NCI-H187 treated with DMSO at 0.1 percent for 48 hours (cell line): ENCODE measurements at places on chromosomes 5 and 9.

GRCh38 chr9:99412606-99413005 is 190.5 kb downstream of the SEC61B start:
- no peak for DNase-seq

DNA sequence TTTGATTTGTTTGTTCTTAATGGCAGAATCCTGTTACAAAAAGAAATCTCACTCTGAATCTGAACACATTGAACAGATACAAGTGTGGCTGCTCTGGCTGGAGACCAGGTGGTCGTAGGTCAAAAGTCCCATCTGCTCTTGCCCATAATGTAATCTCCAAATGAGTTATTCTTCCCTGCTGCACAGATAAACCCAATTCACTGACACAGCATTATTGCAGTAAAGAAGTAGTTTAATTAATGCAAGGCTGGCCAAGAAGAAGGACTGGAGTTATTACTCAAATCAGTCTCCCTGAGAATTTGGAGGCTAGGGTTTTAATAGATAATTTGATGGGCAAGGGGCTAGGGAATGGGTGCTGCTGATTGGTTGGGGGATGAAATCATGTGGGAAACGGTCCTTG is 52.6 kb downstream of the PUM3 start:
- no peak for DNase-seq

DNA sequence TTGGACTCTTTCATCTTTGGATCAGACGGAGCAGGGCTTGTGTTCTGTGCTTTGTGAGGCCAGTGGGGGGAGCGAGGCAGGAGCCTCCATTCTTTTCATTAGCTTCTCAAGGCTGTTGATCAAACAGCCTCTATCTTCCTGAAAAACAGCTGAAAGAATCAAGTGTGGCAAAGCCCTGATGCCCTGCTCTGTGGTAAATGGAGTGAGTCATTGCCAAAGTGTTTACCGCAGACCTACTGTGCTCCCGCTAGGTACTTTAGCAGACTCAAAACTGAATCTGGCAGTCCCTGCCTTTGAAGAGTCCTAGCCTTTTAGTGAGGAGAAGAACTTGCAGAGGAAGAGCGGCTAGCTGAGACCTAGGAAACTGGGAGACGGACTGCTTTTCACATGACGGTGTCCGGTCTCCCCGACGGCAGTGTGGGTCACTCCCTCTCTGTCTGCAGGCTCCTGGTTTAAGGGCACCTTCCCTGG is 3.3 kb downstream of the ANKRD33B start:
- no peak for DNase-seq

GRCh38 chr5:150263375-150263775 is 26.2 kb downstream of the CAMK2A start:
- DNase-seq: no peak

DNA sequence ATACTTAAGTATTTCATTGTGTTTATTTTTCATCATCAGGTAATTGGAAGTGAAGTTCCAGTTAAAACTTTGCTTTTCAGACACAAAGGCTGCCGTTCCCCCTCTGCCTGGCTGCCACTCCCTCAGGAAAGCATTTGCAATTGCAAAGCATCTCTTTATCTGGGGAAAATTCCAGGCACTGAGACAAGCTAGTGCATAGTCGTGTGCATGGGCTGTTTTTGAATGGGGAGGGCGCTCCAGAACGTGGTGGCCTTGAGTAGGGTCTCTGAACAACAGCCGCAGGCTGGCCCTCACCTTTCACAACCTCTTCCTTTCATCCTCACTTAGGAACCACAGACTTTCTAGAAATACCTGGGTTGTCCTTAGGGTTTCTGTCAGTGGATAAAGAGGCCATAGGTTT is 285.1 kb upstream of the ADAMTS16 start:
- no peak for DNase-seq

DNA sequence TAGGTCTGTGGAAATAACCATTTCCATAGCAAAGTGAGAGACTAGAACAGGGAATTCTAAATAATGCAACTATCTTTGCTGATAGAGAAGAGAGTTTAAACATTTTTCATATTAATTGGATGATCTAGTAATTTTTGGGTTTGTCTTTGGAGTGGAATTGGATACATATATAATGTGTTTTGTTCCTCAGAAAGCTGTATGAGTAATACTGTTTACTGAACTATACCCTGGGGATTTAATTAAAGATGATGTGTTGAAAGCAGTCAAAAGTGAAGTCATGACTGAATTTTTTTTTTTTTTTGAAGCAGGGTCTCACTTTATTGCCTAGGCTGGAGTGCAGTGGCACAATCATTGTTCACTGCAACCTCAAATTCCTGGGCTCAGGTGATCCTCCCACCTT is 17.9 kb downstream of the FER start:
- no peak for DNase-seq

DNA sequence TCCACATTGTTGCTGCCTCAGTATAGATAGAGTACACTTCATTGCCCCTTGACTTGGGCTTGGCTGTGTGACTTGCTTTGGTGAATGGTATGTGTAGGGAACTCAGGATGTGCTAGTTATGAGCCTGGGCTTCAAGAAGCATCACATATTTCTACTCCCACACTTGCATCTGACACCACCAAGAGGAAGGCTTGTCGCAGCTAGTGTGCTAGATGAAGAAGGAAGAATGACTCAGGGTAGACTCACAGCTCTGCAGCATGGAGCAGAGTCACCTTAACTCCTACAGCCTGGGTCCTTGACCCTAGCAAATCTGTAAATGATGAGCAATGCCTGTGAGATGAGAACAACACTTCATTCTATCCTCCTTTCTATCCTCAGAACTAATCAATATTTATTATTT is 261.8 kb downstream of the ASTN2 start:
- no peak for DNase-seq

- DNase-seq: no peak
Observed at GRCh38 chr5:164002214-164002613, 496.8 kb downstream of the MAT2B start.

GRCh38 chr5:14366763-14367162 is 214.8 kb upstream of the OTULINL start:
- DNase-seq: no peak

DNA sequence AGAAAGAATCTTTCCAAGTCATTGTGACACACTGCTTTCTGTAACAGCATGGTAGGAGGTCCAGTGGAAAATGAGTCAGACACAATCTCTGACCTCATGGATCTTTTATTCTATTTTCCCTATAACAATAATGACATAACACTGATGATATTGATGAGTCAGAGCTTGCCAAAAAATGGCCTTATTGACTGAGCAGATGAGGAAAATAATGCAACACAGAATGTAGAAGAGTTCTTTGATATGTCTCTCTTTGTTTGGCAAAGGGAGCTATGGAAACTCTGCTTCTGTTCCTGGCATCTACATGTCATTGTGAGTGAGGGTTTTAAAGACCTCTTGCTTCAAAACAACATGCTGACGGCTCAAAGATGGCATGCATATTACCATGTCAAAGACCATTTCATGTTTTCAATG is 443.1 kb upstream of the ZNF608 start:
- DNase-seq: no peak

- DNase-seq: no peak
Observed at GRCh38 chr5:87151547-87151946, 116.1 kb upstream of the RASA1 start.

DNA sequence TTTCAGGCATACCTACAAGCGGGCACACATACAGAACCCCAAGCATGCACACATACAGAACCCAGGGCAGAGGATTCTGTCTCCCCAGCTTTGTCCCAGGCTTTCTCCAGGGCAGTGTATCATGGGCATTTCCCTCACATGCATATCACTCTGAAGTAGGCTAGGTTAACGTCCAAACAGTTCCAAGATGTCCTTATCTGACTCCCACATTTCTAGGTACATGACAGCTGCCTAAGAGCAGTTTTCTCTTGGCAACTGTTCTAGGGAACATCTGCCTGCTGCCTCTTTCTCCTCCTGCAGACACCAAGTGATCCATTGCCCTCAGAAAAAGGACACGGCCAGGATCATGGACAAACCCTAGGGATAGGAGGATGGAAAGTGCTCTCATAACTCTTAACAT is 84.9 kb upstream of the NR3C1 start:
- no peak for DNase-seq

- no peak for DNase-seq
Observed at GRCh38 chr5:140840978-140841962, at the start of gene PCDHA8. PCDHA8 (plus strand) TSS chr5:140841187; CDS start chr5:140841322, 135 bp downstream.

DNA sequence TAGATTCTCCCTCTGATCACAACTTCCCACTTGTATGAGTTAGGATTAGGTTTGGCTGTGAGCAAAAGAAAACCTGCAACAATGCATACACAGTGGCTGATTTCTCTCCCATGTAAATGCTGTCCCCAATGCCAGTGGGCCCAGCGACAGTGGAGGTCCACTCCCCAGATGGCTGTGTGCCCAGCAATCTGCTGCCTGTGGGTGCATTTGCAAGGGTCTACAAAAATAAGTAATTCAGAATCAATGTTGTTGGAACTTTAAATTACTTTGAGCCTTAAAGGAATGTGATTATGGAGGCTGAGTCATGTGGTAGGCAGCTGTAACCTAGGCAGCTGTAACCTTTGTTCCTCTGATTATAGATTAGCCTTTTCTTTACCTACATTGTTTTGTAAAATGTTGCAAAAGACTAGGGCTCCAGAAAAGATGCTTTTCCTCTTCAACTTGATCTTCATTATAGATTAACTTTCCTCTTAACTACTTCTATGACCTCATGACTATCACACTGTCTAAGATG is 14.2 kb upstream of the MXD3 start:
- no peak for DNase-seq

DNA sequence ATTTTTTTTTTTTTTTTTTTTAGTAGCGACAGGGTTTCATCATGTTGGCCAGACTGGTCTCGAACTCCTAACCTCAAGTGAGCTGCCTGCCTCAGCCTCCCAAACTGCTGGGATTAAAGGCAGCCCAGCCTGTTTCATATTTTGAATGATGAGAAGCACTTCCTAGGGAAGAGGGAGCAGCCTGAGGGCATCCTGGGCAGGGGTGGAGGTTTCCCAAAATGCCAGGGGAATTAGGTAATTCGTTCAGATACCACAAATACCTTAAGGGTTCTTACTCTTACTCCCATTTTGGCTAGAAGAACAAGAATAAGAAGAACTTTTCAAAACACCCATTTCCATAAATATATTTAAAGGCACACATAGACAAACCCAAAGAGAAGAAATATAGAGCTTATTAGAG is 29.5 kb upstream of the RAPGEF1 start:
- DNase-seq: no peak

DNA sequence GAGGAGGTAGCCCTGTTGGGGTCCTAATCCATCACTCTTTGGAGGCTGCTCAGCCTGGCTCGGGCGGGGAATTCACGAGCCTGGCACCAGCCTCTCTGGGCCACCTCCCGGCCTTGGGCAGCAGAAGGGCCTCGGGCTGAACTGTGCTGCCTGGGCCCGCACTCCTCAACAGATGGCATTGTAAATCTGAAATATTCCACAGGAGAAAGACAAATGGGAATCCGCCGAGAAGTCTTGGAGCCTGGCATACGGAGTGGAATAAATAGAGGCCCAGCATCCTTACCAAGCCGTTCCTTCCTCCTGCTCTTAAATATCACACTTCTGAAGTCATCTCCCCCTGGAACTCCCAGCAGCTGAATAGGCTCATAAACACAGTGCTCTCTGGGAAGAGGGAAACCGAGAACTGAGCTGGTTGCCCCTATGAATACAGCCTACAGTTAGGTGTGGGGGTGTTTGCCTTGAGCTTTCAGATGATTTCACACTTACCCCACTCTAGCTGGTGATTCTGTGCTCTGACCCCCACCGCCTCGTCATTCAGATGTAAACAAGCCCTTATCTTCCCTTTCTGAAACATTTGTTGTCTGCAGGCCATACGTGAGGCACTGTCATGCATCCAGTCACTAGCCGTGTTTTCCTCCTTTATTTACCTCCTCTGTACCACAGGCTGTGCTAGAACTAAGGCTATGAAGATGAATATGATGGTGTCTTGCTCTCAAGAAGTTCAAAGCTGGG is 455.0 kb upstream of the CLINT1 start:
- DNase-seq: no peak

DNA sequence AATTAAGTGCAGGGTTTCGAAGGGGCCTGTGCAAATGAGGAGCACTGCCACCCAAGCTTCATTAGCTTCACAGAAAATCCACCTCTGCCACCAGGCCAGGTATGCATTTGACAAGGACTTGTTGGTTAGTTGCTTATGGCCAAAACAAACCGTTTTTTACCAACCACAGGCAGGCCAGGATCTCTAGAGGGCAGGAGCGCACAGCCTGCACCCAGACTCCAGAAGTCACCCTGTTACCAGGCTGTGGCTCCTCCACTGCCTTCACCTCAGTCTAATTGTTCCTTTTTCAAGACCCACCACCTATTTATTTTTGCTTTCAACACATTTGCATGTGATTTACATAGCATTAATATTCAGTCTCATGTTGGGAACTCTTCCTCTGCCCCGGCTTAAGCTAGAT is 78.3 kb upstream of the HSPA9 start:
- no peak for DNase-seq
